Stimulated activated CD4-positive, alpha-beta T cell treated with anti-CD3 and anti-CD28 coated beads, Interleukin-4, amount 100 ng/mL, for 1 hour (primary cell): ENCODE measurements at places on chromosomes 7 and 10.

GRCh38 chr7:136194878-136195277 lies 217.7 kb upstream of the MTPN start:
- DNase-seq = no peak

DNA sequence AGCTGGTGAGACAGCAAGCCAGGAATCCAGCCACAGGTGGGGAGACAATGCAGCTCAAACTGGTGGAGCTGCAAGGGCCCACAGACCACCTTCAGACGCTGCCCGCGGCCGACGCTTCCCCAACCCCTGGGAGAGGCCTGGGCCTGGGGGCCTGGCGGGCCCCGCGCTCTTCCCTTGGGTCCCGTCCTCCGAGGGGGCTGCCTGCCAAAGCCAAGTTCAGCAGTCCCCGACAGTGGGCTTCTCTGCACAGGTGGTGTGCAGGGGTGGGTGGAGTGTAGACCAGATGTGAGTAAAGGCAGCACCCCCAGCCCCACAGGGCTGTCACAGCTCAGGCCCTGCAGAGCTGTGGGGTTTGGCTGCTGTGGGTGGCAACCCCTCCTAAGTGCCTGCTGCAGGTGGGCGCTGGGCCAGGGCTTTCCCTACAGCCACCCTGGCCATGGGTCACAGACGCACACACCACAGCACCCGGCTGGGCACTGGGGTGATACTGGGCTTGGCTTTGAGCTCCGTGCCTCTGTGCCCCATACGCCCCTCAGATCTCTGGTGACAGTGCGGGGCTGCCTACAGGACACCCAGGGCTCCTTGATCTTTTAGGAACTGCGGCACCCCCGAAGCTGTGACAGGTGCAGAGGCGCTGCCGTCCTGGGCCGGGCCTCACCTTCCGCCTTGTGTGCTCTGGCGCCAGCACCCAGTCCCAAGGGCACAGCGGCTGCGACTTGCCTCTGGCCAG lies 20.5 kb downstream of the BNIP3 start:
- no peak for DNase-seq

DNA sequence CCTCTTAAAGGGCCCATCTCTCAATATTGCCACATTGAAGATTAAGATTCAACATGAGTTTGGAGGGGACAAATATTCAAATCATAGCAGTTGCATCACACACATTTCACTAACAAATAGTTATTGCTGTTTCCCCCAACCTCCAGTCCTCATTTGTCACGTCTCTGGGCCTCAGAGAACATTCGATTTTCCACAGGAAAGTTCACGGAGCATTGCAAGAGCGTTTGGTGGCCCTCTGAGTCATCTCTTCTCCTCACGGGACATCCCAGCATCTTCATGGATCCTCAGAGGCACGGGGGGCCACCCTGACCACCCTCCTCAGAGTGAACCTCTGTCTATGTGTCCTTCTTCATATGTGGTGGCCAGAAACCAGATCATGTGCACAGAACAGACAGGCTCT lies 50.3 kb upstream of the CHST15 start:
- no peak for DNase-seq

DNA sequence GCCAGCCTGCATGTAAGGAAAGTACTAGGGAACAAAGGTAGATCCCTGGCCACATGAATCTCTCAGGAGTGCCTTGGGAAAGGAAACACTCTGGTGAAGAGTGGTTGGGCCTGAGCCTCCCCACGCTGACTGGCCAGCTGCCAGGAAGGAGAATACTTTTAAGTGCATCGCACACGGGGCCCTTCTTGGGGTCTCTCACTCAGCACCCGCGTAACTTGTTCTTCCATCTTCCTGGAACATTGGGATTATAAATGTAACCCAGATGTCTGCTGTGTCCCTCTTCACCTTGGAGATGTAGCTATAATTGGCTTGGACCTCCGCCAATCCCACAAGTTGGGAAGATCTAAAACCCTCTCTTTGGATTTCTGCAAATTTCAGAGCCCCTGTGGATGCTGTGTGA lies 4.4 kb upstream of the GLI3 start:
- no peak for DNase-seq

GRCh38 chr7:97317575-97317974 lies 200.1 kb downstream of the SDHAF3 start:
- no peak for DNase-seq
